OCI-M1 (cell line): ENCODE measurements at places on chromosomes 11 and 22.
A peak's percentile ranks its signal among the peaks of the same experiment; 100 is the strongest.

DNA sequence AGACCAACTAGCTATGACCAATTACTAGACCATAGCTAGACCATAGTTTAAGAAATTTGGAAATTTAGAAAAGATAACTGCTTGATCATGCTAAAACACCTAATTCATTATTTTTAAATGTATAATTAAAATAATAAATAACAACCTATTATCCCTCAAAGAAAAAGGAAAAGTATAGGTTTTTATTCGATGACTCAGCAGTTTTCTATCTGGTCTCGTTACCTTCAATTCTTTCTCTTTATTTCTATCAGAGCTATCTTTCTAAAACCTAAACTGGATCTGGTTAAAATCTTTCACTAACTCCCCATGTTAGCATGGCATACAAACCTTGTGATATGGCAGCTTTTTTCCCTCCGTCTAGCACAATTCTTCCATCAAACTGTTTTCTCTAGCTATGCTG is 27.3 kb downstream of the CSTPP1 start:
- DNase-seq = no peak

DNA sequence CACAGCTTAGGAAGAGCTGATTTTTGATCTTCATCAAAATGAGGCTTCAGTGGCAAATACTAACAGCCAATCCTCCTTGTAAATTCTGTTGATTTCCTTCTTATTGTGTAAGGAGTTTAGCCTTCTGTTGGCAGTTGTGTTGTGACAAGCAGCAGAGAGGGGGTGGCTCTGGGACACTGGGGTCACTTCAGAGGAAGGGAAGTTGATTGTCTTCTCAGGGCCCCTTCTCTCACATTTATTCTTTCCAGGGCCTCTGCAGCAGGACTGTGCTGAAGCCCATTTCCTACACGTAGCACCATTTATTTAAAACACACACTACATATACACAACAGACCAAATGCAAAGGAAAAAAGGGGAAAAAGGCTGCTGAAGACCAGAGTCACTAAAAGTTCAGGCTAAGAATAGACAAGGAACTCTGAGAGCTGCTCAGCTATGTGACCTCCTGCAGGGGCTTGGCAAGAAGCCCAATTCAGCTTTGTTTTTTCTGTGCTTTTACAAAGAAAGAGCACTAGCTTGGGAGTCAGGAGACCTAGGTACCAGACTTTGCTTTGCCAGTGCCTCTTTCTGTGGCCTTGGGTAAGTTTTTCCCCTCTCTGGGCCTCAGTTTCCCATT is 28.3 kb upstream of the UPB1 start:
- DNase-seq = peak; percentile 71

DNA sequence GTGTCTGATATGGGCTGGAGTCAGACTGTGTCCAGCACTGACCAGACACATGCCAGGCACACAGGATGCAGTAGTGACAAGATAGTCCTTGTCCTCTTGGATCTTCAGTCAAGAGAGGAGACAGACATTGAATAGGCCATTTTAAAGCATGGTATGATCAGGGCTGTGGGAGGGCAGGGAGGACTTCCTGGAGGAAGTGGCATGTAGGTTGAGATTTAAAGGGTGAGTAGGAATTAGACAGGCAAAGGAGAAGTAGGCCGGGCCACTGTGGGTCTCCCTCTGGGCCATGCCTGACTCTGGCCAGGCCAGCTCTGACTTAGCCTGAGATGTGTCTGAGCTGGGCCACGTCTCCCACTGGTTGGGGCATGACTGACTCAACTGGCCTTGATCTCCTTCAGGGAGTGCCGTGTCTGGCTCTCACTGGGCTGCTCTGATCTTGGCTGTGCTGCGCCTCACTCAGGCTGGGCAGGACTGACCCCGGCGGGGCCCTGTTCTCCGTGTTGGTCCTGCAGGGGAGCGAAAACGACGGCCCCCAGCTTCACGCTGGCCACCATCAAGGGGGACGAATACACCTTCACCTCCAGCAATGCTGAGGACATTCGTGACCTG is 71.2 kb downstream of the MYO7A start:
- no peak for DNase-seq

DNA sequence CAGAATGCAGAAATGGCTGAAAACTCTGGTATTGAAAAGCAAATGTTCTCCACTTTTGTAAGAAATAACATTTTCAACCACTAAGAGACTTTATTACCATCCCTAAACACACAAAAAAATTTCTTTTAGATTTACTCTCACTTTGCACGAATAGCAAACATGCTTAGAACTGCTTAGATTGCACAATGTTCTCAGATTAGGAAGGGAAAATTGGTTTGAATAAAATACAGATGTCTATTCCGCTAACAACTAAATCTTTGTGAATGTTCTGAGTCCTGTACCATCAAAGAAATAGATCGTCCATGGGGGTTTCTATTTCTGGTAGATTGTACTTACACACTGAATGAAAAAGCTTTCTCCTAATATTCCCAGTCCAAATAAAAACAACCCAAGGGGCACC is 40.1 kb downstream of the BDNF start:
- DNase-seq = no peak

DNA sequence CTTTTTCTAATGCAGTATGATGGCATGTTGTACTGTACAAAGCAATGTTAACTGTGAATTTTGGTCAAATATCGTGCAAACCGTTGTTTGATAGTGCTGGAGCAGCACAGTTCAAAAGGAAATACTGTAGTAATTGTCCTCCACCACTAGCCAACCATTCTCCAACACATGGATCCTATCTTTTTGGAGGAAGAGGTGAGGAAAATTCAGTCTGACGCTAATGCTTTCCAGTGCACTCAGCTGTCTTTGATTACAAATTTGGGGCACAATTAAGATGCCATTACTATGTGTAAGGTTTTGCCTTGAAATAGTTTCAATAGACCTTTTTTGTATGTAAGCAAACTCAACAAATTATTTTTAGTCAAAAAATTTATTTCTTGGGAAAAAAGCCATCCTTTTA is 240.5 kb upstream of the CCDC179 start:
- no peak for DNase-seq

DNA sequence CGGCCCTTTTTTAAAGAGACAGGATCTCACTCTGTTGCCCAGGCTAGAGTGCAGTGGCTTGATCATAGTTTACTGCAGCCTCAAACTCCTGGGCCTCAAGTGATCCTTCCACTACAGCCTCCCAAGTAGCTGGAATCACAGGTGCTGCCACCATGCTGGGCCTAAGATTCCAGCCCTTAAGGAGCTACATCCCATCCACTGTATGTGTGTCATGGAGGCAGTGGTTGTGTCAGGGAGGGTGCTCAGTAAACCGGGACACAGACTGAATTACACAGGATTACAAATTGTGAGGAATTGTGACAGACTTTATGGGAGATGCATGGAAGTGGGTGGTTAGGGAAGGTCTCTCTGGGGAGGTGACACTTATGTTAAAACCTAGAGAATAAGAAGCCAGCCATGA is 2.1 kb upstream of the PPIL2 start:
- DNase-seq = no peak

- no peak for DNase-seq
These were observed 28.5 kb upstream of the MUC5B start for GRCh38 chr11:1194231-1194976.

DNA sequence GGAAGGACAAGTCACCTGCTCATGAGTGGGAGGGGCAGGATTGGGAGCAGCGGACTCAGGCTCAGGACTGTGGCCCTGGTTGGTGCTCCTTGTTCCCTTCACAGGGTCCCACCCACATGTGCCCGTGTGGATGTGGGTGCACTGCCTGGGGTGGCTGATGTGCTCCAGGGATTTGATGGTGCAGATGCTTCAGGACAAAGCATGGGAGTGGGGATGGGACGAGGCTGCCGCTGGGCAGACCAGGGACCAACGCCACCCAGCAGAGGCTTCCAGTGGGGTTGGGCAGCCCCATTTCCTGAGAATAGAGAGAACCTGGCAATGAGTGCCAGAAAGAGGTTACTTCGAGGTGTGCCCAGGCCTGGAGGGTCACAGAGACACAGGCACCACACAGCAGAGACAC is 65.5 kb upstream of the IGLL5 start:
- DNase-seq = no peak

DNA sequence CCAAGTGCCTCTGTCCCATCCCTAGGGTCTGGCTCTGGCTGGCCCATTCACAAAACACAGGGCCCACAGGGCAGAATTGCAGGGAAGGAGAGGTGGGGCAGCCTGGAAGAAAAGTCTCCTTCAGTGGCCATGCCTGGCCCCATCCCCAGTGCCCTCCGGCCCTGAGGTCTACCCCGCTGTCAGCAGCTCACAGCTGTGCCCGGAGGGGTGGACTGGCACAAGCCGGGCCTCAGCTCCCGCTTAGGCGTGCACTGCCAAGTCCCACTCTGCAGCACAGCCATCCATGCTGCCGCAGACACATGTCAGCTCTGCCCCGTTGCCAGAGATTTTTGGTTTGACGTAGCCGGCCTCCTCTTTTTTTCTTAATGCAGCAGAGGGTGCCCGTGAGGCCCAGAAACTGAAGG is 3.9 kb upstream of the SCN2B start:
- DNase-seq = peak; percentile 69

DNA sequence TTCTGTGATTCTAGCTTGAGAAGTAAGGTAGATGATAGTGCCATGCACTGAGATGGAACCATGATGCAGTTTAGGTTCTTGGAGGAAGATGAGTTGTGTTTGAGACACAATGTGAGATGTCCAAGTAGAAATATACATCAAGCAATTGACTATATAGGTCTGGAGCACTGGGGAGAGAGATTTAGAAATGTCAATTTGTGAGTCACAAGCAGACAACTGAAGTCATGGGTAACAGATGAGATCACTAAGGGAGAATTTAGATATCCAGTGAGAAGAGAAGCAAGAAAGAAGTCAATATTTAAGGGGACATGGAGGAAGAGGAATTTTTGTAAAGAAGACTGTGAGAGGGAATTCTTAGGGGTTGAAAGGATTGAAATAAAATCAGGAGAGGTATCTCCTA is 65.1 kb upstream of the RRAS2 start:
- DNase-seq = no peak

- no peak for DNase-seq
These were observed 709.3 kb upstream of the CCDC179 start for GRCh38 chr11:23569547-23569946.

DNA sequence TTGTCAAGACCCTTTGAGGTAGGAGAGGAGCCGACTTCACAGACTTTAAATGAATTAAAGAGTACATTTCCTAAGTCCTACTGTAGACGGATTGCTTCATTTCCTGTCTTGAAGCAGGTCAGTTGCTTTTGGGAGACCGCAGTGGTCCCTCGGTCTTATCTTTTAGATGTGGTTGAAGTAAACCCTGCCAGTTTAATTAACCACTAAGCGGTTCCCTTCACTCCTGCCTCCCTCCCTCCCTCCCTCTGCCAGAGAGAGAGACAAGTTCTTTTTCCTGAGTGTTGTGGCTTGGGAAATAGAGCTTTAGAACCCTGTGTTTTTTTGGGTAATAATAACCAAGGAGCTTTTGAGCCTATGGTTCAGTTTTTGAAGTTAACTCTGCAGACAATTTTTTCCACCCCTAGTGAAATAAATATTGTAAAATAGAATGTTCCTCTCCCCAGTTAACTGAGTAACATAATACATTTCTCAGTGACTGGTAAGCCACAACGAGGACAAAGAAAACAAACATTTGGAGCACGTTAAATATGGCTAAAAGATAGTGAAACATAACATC is 147.5 kb downstream of the LDLRAD3 start:
- DNase-seq = peak; percentile 95

DNA sequence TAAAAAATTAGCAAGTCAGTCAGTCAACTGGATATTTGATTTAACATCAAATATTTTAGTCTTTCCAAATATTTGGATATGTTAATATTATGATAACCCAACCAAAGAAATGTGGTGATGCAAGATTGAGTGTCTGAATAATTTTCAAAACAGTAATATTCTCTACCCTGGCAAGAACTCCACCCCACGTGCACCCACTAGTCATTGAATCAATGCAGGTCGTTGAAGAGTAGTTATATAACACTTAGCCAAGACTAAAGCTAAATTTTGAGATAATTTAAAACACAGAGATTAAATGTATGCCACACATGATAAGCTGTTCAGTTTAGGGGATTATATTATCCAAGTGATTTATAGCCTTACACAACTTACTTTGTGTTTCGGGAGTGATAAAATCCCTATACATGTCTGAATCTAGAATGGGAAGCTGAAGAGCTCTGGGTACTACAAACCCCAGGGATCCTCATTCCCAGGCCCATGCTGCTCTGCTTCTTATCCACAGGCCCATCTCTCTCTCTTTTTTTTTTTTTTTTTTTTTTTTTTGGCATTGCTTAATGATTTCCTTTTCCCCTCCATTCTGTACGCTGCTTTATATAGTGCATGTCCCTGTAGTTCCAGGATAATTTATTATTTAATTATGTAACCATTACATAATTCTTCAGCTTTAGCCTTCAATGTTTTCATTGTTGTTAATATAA is 392.9 kb downstream of the NTM start:
- DNase-seq = no peak

GRCh38 chr11:124842305-124842704 is 22.9 kb upstream of the ROBO3 start:
- DNase-seq = no peak
